Activated T-cell treated with anti-CD3 and anti-CD28 coated beads for 48 hours (primary cell): ENCODE measurements at places on chromosomes 5 and 9.

GRCh38 chr9:133647765-133648469, 11.8 kb downstream of the DBH start:
- no peak for DNase-seq

DNA sequence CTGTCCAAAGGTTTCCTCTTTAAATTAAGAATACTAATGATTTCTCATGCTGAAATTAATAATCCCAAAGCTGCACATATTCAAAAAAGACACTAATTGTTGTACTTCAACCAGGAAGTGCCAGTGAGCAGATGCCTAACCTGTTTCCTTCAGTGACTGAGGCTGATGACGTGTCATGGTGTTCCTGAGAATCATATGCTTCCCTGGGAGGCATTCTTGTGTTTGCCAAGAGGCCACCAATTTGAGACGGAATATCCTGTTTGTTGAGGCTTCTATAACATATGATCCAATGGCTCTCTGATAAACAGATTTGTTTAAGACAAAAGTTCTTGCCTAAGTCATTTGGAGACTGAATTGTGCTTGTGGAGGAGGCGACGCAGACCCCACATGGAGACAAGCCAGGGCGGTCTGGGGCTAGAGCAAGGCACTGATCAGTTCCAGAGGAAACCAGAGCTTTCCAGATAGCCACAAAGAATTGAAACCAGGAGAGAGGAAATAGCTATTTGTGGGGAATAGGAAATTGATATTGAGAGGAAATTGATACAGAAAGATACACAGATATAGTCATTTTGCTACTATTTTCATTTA, 66.4 kb upstream of the ZNF608 start:
- no peak for DNase-seq

DNA sequence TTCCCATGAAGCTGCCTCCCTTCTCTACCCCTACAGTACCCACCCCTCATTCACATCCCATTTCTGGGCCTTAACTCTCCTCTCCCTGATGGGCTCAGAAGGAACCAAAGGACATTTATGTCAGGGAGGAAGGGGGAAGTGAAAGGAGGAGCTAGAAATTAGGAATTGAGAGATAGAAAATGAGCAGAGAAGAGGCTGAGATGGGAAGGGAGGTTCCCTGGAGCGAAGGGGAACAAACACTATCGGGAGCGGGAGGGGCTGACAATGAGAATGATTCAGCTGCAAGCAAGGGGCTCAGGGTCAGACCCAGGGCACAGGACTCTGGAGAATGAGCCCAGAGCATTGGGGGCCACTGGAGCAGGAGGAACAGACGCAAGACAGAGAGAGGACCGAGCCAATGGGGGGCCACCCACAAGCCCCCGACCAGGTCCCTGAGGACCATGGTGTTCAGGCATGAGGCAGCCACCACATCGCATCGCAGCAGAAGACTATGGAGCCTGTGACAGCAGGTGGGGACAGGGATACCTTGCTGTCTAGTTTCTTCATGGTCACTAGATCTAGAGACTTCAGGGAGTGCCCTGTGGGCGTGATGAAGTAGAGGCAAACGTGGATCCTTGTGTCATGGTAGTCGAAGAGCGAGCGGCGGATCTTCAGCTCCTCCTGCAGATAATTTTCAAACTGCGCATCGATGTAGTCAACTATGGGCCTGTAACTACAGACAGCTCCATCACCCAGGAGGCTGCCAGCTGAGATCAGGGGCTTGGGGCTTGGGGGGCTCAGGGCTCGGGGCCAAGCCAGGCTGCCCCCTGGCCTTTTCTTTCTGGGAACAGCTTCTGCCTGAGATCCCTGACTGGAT, 13.6 kb downstream of the SEPTIN8 start:
- DNase-seq: no peak

GRCh38 chr5:55850839-55851674, at the start of gene IL31RA:
Gene IL31RA (plus strand): TSS chr5:55851357. CDS start chr5:55851571, 214 bp downstream.
- DNase-seq: no peak

DNA sequence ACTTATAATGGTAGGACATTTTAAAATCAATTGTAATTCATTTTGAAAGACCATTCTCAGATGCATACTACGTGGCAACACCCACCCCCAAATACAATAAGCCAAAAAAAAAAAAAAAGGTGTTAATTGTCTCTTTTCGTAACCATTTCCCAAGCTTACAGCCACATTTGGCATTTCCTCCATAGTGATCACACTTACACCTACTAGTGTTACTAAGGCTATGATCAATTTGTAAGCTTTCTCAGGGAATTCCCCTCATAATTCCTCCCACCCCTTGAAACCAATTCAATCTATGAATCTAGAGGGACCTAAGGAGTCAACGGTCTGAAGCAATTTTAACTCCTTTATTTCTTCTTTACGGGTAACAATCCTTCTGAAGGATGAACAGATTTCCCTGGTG, 40.1 kb downstream of the NR2F1 start:
- no peak for DNase-seq

DNA sequence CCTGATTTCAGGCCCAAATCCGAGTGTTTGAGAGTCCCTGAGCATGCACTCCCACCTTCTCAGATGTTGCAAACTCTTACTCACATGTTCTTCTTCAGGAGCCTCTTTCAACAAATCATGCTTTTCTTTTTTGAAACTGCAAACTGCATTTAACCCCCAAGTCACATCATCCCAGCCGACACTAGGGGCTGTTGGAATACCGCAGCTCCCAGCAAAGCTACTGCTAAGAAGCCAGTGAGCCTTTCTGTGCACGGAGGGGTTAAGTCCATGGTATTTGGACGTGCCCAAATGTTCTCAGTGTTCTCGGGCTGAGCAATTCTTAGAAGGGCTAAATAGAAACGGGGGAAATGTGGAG, 282.9 kb downstream of the NFIB start:
- no peak for DNase-seq

DNA sequence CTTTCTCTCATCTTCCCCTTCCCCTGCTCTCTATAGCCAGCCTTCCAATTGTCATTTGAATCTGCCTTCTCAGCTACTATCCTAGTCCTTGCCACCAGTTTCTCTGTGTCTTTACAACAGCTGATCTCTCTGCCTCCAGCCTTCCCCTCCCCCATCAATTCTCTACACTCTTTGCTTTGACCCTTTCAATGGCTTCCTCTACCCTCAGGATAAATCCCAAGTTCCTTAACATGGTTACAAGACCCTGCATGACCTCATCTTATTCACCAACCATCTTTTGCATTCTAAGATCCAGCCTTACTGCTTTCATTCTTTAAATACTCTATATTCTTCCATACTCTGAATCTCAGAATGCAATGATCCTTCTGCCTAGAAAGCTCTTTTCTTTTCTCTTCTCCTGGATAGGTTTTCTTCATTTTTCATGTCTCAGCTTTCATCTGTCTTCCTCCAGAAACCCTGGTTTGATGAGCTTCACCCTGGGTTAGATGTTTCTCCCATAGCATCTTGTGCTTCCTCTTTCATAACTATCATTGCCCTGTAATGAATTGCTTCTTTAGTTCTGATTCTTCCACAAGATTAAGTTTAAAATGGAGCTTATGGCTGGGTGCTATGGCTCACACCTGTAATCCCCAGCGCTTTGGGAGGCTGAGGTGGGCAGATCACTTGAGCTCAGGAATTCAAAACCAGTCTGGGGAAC, 58.6 kb upstream of the ZSWIM6 start:
- no peak for DNase-seq

DNA sequence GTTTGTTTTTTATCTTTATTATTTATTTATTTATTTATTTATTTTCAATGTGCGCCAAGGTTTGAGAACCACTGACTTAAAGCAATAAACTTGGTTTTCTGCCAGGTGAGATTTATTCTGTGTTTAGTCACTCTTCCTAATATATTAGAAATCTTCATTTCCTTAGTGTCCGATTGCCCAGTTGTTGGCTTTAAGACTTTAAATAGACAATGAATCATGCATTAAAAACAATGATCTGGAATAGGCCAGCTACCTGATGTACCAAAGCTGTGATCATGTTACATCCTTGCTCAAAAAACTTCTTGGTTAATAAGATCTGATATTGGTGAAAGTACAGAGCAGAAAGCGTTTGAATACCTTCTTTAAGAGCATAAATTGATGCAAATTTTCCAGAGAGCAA, 52.1 kb upstream of the ERBIN start:
- DNase-seq: no peak

GRCh38 chr9:116592970-116593369, 94.1 kb upstream of the TRIM32 start:
- DNase-seq: no peak

- no peak for DNase-seq
These were observed 44.6 kb upstream of the BASP1 start for GRCh38 chr5:17172791-17173190.

DNA sequence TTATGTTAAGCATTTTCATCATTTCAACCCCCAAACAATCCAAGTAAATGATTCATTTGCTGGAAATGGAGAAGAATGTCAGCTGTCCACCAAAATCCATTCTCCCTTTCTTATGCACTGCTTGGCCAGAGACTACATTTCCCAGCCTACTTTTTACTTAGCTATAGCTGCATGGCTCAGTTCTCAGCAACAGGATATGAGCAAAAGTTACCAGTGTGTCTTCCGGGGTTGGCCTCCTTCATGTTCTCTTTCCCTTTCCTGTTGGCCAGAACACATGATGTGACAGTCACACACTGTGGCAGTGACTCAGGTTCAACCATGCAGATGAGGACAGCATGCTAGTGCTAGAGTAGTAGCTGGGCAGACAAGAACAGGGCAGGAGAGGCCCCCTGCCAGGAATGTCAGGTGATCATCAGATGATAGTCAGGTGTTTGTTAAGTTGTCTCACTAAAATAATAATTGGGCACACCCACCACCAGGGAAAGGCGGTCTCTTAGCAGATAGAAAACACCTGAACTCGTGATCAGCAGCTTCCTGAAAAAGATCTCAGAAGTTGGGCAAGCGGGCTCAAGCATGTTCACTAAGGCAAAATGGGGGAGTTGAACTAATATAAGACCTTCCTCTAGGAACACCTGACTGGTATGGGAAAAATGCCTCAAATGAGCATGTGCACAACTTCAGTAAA, 12.2 kb downstream of the GPR150 start:
- DNase-seq: peak; percentile 50

GRCh38 chr9:124000161-124000783, 11.3 kb upstream of the LHX2 start:
- DNase-seq: no peak

GRCh38 chr9:19992556-19992955, 203.7 kb upstream of the SLC24A2 start:
- peak; percentile 16 for DNase-seq

DNA sequence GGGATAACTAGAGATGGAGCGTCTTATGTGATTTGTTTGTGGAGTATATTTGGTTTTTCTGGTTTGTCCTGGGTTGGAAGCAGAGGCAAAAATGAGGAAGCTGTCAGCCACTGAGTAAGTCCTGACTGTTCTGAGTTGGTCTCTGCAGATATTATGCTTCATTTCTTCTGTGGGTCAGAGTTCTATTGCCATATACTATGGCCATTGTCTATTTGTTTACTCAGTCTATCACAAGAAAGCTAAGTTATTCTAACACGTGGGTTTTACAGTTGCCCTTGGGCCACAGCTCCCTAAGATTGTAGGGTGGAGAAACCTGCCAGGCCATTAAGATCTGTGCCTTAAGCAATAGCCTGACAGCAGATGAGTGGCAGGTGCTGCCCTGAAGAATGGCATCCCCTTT, 3.0 kb upstream of the CTSV start:
- DNase-seq: no peak

DNA sequence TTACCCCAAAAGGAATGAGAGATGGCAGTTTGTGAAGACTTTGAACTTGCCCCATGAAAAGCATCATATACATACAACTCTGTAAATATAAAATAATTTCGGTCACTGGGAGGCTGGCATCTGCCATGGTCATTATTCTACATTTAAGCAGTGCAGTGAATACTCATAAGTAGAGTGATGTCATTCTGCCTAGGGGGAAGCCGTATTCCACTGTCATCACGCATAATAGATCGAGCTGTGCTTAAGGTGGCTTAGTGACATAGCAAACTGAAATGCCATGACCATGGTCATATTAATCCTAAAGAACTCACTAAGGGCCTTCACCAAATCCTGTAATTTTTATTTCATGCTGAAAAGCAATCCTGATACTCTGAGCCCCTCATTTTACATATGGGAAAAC, 42.4 kb upstream of the NR4A3 start:
- no peak for DNase-seq

DNA sequence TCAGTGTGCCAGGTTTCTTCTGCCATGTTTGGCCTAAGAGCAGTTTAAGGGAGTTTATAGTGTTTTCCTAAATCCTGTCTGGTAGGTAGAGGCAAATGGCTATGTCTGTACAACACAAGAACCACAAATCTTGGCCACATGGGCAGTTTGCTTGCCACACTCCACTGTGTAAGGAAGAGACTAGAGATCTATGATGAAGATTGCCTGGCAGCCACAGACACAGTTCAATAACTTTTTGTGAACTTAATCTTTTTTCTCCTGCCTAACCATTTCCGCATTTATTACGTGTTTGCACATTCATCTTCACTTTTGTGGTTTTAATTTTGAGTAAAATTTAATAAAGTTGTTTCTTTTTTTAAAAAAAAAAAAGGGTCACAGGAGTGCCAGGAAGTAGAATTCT, 5.8 kb downstream of the MFAP3 start:
- DNase-seq: no peak

GRCh38 chr9:1639166-1639565, 376.0 kb upstream of the SMARCA2 start:
- no peak for DNase-seq

DNA sequence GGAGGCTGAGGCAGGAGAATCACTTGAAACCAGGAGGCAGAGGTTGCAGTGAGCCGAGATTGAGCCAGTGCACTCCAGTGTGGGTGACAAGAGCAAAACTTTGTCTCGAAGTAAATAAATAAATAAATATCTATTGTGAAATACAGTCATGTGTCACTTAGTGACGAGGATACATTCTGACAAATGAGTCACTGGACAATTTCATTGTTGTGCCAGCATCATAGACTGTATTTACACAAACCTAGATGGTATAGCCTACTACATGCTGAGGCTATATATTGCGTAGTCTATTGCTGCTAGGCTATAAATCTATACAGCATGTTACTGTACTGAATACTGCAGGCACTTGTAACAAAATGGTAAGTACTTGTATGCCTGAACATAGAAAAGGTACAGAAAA, 61.1 kb upstream of the CCL21 start:
- no peak for DNase-seq

GRCh38 chr9:18482371-18482770, 8.4 kb downstream of the ADAMTSL1 start:
- DNase-seq: no peak

DNA sequence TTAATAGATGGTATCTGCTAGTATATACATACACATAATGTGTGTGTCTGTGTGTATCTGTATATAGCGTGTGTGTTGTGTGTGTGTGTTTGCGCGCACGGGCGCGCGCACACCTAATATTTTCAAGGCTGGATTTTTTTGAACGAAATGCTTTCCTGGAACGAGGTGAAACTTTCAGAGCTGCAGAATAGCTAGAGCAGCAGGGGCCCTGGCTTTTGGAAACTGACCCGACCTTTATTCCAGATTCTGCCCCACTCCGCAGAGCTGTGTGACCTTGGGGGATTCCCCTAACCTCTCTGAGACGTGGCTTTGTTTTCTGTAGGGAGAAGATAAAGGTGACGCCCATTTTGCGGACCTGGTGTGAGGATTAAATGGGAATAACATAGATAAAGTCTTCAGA, 757 bp downstream of the FXN start:
- DNase-seq: no peak
